Frontal cortex (tissue), 4 donors: ENCODE measurements at places on chromosomes 3 and 15. TPM values are rescaled to one million over a fixed set of nuclear protein-coding genes. Genes with fewer than 3 reads are reported as not detected.

- no peak for DNase-seq
These were observed 122.3 kb downstream of the FAM174B start for GRCh38 chr15:92533298-92533697.

DNA sequence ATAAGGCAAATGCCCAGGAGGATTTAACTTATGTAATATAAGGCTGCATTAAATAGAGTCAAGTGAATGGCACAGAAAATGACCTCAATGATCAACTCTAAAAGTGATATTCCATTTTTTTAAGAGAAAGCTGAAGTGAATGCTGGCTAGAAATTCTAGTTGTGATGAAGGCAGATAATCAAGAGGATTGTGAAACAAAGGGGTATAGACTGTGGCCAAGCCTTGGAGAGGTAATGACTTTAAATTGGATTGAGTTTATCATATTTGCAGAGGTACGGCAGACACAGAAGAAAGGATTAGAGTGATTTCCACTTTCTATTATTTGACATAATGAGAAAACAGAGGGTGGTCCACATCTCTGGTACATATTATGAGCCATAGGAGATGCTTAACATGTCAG lies 269.2 kb downstream of the MECOM start:
- DNase-seq = no peak

GRCh38 chr3:189365609-189366564 lies 194.1 kb downstream of the TPRG1 start:
- no peak for DNase-seq

DNA sequence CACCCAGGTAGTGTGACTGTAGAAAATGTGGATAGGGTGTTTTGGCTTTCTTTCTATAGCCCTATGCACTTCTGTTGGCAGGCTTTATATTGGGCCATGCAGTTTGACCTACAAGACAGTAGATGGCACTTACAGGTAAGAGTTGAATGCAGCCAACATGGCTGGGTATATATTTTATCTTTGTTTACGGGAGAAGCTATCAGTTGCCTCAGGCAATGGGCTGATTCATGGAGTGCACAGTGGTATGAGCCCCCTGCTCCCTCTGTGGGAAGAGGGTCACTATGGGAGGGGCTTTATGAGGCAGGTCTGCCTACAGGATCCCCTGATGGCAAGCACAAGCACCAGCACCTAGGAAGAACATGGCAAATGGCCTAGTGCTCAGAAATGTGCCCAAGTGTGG lies 301.2 kb upstream of the CDIN1 start:
- DNase-seq = no peak

GRCh38 chr3:5630406-5630805 lies 442.9 kb downstream of the EDEM1 start:
- no peak for DNase-seq

- no peak for DNase-seq
These were observed 177.2 kb downstream of the CBLB start for GRCh38 chr3:105691633-105692032.

DNA sequence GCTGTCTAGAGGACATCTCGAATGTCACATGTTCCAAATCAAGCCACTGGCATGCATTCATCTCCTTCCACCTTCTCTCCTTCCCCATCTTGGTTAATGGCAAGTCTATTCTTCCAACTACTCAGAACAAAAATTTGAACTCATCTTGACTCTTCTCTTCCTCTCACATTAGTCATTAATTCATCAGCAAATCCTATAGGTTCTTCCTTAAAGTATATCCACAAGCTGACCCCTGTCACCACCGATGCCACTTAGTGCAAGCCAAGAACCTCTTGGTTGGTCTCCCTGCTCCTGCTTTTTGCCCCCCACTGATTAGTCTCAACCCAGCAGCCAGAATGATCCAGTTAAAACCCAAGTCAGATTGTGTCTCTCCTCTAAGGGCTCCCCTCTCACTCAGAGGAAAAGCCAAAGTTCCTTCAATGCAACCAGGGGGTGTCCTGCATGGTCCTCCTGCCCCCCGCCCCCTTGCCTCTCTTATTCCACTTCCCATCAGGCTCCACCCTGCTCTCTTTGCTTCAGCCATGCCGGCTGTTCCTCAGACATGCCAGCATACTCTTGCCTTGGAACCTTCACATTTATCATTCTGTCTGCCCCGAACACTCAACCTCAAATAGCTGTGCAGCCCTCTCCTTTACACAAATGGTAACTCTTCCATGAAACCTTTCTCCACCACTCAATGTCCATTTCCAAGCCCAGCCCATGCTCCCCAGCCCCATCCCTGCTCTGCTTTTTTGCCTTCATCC lies 1.0 kb upstream of the GALNT15 start:
- DNase-seq = no peak

DNA sequence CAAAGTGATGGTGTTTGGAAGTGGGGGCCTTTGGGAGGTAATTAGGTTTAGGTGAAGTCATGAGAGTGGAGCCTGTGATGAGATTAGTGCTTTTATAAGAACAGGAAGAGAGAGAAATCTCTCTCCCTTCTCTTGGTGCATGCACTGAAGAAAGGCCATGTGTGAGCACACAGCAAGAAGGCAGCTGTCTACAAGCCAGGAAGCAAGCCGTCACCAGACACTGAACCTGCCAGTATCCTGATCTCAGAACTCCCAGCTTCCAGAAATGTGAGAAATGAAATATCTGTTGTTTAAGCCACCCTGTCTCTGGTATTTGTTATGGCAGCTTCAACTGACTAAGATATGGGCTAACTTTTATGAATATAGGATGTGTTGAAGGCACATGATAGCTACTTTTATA lies 72.6 kb downstream of the REC114 start:
- DNase-seq = no peak

- DNase-seq = no peak
These were observed 13.7 kb upstream of the TPRG1 start for GRCh38 chr3:189158034-189158433.

- DNase-seq = no peak
These were observed 208.5 kb upstream of the LINGO1 start for GRCh38 chr15:77840991-77841775.

GRCh38 chr15:79311901-79312553 lies 1.1 kb downstream of the TMED3 start:
- no peak for DNase-seq

DNA sequence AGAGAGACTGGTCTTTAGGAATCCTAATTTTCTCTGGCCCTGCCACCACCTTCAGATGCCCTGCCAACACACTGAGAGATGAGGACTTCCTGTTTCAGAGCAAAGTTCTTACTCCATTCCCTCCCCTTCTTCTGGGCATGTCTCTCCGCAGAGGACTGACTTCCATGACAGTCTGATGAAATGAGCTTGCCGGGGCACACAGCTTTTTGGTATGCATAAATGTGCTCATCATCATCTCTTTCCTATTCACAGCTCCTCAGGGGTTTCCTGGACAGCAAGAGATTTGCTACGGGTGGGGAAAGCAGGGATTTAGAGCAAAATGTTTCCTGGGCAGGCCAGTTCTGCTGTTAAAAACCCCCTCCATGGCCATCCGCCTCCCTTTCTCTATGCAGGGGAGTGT lies 27.6 kb upstream of the SEMA6D start:
- no peak for DNase-seq

- no peak for DNase-seq
These were observed 105.5 kb downstream of the NLGN1 start for GRCh38 chr3:173502983-173503568.

DNA sequence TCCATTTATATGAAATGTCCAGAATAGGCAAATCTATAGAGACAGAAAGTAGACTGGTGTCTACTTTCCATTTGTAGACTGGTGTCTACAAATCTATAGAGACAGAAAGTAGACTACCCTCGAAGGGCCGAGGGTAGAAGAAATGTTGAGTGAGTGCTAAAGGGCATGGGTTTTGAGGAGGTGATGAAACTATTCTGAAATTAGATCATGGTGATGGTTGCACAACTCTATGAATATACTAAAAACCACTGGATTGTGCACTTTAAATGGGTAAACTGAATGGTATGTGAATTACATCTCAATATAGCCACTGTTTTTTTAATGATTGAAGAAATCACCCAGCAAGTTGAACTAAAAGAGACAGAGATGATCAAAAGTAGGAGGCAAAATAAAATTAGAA lies 27.9 kb downstream of the TP53BP1 start:
- no peak for DNase-seq

GRCh38 chr3:98172621-98173020 lies 6.1 kb downstream of the OR5H15 start:
- no peak for DNase-seq

GRCh38 chr3:12367346-12367745 lies 78.5 kb downstream of the PPARG start:
- DNase-seq = no peak

DNA sequence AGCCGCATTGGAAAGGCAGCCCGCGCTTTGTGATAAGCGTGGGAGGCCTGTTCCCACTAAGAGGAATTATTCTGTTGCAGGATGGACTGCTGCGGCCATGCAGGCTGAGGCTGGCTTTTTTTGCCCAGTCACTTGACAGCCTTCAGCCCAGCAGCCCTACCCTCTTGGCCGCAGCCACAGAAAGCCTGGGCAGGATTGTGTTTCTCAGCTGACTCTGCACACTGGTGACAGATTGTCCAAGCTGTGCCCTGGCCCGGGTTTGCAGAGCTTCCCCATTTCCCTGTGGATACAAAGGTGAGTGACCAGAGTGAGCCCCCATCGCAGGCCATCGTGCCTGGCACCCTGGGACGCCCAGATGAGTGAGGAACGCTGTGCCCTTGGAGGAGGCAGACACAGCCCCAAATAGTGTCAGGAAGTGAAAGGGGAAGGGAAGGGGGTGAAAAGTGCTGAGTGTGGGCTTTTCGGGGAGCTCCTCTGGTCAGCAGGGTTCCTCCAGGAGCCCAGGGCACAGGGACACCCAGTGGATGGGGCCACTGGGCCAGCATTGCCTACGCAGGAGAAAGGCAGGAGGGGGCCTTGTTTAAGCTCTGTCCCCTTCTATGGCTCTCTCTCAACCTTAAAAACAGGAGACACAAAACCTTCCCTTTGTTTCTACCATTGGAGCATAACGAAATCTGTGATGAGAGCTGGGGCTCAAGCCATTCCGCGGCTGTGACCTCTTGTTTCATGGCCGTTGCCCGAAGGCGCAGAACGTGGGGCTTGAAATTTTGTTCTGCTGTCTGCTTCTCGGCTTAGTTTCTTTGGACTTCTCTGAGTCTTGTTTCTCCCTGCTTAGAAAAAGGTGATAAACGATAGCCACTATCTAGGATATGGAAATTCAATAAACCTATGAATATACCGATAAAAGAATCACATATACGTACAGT lies 91.5 kb upstream of the MEF2A start:
- DNase-seq = no peak

GRCh38 chr3:190701096-190701532 lies 161.4 kb downstream of the GMNC start:
- no peak for DNase-seq

DNA sequence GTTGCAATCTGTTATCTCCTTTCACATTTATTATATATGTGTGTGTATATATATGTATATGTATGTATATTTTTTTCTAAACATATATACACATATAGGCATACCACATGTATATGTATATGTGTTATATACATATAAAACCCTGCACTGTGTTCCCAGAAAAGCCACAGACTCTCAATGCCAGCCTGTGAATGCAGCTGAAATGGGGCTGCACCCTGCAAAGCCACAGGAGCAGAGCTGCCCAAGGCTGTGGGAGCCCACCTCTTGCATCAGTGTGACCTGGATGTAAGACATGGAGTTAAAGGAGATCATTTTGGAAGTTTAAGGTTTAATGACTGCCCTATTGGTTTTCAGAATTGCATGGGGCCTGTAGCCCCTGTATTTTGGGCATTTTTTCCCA lies 762.3 kb upstream of the ARPP21 start:
- DNase-seq = no peak

DNA sequence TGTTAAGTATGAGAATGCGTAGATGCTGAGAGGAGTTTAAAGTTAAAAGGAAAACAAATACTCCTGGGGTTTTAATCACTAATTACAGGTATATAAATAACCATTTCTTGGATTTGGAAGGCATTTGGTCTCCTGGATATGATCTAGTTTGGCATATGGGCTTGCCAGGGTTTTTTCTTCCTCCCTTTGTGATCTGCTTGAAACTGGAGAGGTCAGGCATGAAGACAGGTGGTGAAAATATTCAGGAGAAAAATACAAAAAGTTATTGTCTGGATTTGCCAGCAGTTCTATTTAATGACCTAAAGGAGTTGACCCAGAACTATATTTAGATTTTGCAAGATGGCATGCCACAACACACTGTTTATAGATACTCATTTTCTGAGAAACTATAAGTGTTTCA lies 136.3 kb downstream of the DIPK2A start:
- no peak for DNase-seq

GRCh38 chr3:36477655-36478054 lies 97.4 kb downstream of the STAC start:
- DNase-seq = no peak

DNA sequence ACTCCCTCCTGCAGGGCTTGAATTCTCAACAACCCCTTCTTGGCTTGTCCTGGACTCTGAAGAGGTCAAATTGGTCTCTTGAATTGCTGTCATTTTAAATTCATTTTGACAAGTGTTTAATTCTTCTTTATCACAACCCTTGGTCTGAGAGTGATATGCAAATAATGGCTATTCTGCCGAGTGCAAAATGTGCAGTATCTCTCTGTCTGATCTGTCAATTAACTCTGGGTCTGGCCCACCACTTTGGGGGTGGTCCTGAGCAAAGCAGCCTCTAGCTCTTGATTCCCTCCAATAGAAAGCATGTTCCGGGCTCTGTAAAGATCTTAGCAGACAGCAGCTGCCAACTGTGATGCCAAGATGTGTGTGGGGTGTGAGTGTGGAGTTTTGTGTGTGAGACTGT lies 2.2 kb upstream of the IGDCC3 start:
- no peak for DNase-seq

DNA sequence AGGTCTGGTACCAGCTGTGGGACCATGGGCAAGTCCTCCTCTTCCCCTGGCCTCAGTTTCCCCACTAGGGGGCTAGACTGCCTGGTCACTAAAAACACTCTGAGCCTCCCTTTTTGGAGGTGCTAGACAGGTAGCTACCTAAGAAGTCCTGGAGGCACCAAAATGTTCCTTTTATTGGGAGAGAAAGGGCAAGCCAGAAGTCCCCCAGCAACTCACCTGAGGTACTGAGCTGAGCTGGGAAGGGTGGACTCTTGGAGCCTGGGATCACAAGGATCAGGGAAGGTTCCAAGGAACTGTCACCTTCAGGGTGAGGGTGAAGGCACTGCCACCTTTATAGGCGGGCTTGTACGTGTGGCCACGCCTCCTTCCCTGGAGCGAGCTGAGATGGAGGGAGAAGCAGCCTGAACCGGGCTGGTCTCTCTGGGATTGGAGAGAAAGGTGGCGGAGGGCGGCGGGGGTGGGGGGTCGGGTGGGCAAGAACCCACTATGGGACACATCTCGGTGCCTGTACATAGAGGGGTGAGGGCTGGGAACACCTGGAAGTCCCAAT lies at the start of gene CYP1A1:
Gene CYP1A1 (minus strand): TSS at position 304 of the 550 bp plus-strand sequence. CDS start 2,431 bp downstream, outside the sequence.
- peak; percentile 49 for DNase-seq

- no peak for DNase-seq
These were observed 542.2 kb upstream of the TBL1XR1 start for GRCh38 chr3:177739461-177739860.

The ADGRG7 gene
- not detected for total RNA-seq

The DOCK3 gene
- 39.9 TPM for total RNA-seq

The SPRED1 gene
- 70.9 TPM for total RNA-seq

The MYNN gene
- total RNA-seq = 44.4 TPM

The CASR gene
- not detected for total RNA-seq

The GOLGA6L10 gene
- total RNA-seq = 2.0 TPM

The IQCF6 gene
- not detected for total RNA-seq

The KLHL6 gene
- 0.41 TPM for total RNA-seq

The CLDN18 gene
- not detected for total RNA-seq

The LINGO1 gene
- total RNA-seq = 32.6 TPM

The SLC6A1 gene
- total RNA-seq = 52.2 TPM

The ARHGEF26 gene
- 4.1 TPM for total RNA-seq

The RBM5 gene
- total RNA-seq = 199 TPM

The SUCNR1 gene
- 0.41 TPM for total RNA-seq

The GOLGA6L7 gene
- not detected for total RNA-seq

The SACM1L gene
- 34.2 TPM for total RNA-seq
